ENCODE measurements at places on chromosomes 7 and 10.

GRCh38 chr10:48638739-48639527 is 34.1 kb upstream of the ARHGAP22 start:
- DNase-seq: no peak

DNA sequence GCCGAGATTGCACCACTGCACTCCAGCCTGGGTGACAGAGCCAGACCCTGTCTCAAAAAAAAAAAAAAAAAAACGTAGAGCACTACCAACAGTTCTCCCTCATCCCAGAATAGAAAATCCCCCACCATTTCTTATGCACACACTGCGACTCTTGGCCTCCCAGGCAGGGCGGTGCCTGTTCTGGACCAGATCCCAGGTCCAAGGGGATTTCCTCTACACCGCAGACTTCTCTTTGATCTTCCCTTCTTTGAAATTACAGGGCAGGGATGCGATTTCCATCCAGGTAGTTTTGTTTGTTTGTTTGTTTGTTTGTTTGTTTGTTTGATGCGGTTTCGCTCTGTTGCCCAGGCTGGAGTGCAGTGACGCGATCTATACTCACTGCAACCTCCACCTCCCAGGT is 91.8 kb downstream of the SEPTIN14 start:
- no peak for DNase-seq

DNA sequence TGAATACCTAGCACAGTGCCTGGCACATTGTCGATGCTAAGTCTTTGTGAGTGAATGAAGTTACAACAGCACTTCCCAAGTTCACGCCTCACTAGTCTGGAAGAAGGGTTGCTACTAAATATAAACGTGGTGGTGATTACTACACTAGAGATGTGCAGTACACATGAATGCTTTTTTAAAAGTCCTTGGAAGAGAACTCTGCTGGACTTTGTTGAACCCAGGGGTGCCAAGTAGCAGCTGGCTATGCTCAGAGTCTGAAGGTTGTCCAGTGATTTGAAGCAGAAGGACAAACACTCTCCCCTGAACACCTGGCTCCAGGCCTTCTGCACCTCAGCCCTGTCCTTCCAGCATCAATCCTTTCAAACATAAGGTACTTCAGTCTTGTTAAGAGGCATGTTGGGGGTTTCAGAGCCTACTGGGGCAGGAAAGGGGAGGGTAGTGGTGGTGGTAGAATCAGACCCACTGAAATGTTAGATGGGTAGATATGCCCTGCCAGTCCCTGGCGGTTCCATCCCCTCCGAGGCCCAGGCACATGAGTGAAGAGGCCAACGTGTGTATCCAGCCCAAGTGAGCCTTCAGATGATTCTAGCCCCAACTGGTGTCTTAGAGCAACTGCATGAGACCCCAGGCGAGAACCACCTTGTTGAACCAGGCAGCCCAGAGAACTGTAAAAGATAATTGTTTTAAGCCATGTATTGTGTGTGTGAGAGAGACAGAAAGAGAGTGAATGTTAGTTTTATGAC is 94.4 kb downstream of the TAX1BP1 start:
- no peak for DNase-seq

DNA sequence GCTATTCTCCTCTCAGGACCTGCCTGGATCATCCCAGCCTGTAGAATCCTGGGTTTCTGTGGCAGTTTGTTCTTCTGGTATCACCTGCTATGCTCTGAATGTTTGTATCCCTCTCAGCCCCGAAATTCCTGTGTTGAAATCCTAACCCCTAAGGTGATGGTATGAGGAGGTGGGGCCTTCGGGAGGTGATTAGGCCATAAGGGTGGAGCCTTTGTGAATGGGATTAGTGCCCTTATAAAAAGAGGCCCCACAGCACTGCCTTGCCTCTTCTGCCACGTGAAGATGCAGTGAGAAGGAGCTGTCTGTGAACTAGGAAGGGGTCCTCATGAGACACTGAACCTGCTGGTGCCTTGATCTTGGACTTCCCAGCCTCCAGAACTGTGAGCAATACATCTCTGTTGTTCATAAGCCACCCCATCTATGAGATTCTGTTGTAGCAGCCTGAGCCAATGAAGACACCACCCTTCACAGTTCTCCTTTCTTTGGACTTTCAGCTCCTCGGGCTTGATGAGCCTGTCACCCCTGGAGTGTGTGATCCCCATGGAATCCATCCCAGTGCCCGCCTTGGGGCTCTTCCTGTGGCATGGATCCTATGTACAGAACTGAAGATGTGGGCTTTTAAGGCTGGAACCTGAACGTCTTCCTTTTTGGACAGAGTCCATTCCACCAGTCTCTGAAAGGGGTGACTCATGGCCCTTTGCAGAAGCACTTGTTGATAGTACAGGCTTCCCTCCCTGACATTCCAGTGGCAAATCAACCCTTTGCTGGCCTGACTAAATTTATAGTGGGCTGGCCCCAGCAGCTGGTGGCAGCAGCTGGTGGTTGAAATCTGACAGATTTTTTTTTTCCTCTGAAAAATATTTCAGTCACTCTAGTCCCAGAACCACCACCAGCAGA is 138.0 kb downstream of the TACC2 start:
- no peak for DNase-seq

GRCh38 chr7:151921451-151921850 is 34.8 kb upstream of the GALNTL5 start:
- no peak for DNase-seq

- no peak for DNase-seq
Measured at GRCh38 chr7:148153616-148154284, 436.8 kb upstream of the C7orf33 start.

DNA sequence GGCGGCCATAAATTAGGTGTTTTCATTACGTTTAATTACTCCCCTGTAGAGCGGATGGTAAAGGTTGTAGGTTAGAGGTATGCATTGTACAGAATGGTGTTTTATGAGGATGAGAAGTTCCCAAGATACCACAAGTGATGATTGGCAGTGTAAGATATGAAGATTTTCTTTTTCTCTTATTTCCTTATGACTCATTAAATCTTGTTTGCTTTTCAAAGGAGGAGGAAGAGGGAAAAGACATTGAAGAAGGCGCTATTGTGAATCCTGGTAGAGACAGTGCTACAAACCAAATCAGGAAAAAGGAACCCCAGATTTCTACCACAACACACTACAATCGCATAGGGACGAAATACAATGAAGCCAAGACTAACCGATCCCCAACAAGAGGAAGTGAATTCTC is 133.9 kb downstream of the AASS start:
- no peak for DNase-seq

DNA sequence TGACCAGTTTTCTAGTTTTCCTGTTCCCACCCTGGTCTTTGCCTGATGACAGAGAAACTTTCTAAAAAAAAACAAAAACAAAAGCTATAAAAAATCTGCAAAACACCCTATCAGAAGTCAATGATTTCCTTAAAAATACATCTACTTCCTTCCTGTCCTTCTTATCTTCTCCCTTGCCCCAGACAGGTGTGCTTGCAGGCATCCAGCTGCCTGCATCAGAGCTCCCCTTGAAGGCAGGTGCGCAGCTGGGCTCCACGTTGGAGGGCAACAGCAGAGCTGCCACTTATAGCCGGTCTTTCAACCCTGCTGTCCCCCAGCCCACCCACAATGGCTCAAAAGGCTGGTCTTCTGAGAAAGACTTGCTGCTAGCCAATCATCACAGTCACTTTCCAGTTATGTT is 29.8 kb downstream of the UBE2D4 start:
- DNase-seq: no peak

DNA sequence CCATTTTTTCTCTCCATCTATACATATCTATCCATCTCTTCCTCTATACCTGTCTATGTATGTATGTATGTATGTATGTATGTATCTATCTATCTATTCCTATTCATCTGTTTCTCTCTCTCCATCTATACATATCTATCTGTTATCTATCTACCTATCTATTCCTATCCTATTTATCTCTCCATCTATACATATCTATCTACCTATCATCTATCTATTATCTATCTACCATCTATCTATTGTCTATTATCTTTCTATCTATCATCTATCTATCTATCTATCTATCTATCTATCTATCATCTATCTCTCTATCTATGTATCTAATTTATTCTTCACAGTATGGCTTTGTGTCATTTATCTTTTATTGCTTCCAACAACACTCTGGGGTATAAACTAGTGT is 1124.4 kb downstream of the TYW1 start:
- no peak for DNase-seq

DNA sequence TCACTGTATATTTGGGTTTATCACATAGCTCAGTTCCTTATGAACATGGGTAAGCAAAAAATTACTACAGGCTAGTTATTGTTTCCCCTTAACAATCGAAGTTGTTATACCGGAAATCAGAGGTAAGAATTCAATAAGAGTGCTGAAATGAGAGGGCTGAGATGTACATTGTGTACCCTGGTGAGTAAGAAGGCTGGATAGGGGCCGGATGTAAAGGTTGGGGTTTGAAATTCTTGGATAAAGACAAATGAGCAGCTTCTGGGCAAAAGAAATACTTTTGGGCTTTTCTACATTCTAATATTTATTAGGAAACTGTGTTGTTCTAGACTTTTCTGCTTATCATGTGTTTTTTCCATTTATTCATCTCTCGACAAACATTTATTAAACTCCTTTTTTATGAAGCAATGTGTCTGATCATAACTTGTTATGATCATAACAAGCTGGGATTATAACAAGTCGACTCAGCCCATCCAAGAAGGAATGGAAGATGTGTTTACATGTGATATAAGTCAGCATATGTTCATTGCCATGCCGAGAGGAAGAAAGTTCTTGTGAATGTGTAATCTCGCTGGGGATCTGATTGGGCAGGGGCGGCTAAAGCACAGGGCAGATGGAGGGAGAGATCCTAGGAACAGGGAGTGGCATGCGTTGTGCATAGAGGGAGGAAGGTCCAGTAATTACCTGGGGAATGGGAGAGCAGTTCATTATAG is 155.3 kb downstream of the PLXDC2 start:
- DNase-seq: no peak

GRCh38 chr10:70096705-70097420 is 35.8 kb downstream of the AIFM2 start:
- DNase-seq: no peak

GRCh38 chr7:100875356-100875751 is 451 bp downstream of the SRRT start:
- no peak for DNase-seq

DNA sequence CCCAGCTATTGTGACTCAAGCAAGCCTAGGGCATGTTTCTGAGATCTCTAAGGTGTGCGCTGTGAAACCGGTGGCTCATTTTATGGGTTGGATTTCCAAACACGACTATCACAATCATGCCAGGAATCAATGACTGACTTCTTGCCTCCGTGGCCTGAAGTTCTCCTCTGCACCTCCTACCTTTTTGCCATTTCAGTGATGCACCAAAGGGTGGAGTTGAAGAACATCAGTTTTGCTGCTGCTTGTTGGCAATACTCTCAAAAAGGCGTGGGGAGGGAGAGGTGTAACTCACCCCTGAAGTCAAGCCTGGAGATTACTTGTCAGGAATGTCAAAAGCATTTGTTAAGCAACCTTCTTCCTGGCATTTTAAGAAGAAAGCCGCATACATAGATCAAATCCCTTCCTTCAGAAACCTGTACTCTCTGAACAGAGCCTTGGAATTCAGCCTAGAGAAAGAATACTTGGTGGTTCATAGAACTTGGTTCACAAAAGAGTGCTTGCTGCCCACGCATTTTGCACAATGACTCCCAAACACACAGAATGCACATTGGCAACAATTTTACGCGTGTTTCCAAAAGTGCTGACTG is 41.0 kb downstream of the KIAA1217 start:
- DNase-seq: no peak

- DNase-seq: no peak
Measured at GRCh38 chr7:28165261-28165660, 15.3 kb downstream of the JAZF1 start.

GRCh38 chr7:121275204-121275603 is 53.6 kb upstream of the WNT16 start:
- DNase-seq: no peak

- DNase-seq: no peak
Measured at GRCh38 chr7:36057323-36057722, 95.7 kb upstream of the EEPD1 start.

GRCh38 chr7:2982831-2983230 is 60.8 kb downstream of the CARD11 start:
- DNase-seq: peak; percentile 53

DNA sequence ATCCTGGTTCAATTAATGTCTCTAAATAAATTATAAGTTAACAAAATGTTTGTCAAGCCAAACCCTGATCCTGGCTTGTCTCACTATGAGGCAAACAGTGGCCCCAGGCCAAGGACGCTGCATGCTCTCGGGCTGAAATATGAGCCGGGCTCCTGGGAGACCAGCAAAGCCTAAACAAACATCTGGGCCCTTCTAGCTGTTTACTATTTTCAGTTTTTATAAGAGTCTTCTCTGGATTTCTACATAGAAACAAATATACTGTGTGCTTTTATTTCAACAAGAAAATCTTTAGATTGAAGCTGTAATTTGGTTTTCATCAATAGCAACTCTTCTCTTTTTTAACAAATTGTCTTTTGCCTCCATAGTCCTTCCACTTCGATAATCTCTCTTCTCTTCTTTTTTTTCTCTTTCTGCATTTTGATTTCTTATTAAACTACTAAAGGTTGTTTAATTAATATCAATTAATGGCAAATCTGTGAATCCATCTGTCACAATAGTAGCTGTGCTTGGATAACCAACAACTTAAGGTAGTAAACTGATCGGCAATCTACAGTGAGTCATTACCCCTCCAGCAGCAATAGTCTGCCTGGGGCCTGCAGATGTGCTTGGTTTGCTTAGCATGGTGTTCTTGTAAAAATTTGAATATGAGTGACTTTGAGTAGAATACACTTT is 83.3 kb upstream of the DNAJC1 start:
- DNase-seq: no peak

DNA sequence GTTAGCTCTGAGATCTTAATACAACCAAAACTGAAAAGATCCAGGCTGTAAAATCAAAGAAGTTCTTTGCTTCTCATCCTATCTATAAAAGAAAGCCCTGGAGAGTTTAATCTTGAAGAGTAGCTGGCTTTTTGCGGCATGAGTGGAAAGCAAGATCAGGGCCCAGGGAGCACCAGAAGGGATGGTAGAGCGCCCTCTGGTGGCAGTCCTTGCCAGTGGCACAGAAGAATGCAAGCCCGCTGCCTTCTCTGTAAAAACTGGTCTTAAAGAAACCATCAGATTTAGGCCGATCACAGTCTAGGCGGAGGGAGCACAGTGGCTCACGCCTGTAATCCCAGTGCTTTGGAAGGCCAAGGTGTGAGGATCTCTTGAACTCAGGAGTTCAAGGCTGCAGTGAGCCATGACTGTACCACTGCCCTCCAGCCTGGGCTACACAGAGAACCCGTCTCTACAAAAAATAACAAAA is 35.6 kb downstream of the CPN1 start:
- DNase-seq: peak; percentile 67

Data from stimulated activated CD8-positive, alpha-beta memory T cell treated with anti-CD3 and anti-CD28 coated beads, Interleukin-2, amount 100 ng/mL, for 1 hour (primary cell).